ENCODE measurements at places on chromosomes 13 and 19.
A peak's percentile ranks its signal among the peaks of the same experiment; 100 is the strongest.

GRCh38 chr13:23572836-23573235 is 2.6 kb downstream of the TNFRSF19 start:
- DNase-seq: no peak

- DNase-seq: no peak
These were observed 310.6 kb downstream of the LMO7 start for GRCh38 chr13:75946536-75947284.

GRCh38 chr19:6551607-6552450 is 21.0 kb downstream of the TNFSF9 start:
- DNase-seq: peak; percentile 64

GRCh38 chr13:50629497-50629896 is 214.0 kb downstream of the DLEU7 start:
- DNase-seq: no peak

GRCh38 chr19:6021878-6022569 is 44.1 kb upstream of the RANBP3 start:
- peak; percentile 82 for DNase-seq

DNA sequence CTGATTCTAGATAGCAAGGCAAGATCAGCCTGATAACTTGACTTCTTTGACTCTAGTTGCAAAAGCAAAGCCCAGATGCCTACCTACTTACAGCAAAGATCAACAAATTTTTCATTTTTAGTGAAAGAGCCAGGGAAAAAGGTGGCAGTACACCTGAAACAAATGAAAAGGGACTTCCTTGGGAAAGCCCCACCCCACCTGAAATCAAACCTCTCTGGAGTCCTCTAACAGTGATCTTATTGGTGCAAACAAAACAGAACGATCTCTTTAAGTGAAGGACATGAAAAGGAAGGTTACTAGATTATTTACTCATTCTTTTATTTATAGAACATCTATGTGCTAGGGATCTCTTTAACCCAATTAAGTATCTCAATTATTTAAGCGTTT is 507 bp upstream of the LCP1 start:
- DNase-seq: no peak

DNA sequence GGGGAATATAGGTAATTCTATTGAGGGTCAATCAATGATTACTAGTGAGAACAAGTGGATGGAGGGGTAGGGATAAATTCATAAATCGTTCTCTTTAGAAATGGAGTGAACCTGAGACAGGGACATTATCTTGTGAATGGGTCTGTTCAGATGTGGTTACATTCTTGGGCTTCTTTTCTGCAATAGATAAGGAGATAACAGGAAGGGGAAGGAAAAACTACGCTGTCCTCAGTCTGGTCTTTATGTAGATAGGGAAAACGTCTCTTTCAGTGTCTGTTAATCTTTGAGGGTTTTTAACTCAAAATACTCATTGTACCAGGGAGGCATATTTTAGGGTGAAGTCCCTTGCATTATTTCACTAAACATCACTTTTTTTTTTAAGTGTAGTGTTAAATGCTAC is 266.7 kb upstream of the MAB21L1 start:
- DNase-seq: no peak

GRCh38 chr13:19157461-19157860 is 24.2 kb downstream of the TUBA3C start:
- no peak for DNase-seq

- DNase-seq: peak; percentile 22
These were observed 216.4 kb downstream of the KLF5 start for GRCh38 chr13:73275163-73275562.

GRCh38 chr13:37326334-37326733 is 220.9 kb upstream of the CSNK1A1L start:
- DNase-seq: no peak

All from activated CD4-positive, alpha-beta T cell treated with anti-CD3 and anti-CD28 coated beads, Interleukin-10, Interleukin-2, amounts not matched to agents 100 ng/mL and 50 ng/mL, durations not matched to agents 16 hours and 8 hours (primary cell).